ENCODE measurements at places on chromosomes 7 and 10.

DNA sequence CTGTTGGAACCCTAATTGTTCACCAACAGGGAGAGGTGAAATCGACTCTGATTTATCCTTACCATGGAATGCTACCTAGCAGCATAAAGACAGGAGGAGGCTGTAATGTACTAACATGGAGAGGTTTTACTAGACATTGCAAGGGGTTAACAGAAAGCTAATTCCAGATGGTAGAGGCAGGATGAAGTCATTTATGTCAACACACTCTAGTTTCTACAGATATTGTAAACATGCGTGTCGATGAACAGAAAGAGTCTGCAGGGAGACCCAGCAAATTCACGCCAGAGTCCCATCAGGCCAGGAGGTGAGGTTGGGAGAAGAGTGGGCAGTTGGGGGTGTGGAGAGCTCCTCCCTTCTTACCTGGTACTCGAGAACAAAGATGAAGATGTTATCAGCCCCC is 7.0 kb downstream of the NPC1L1 start:
- no peak for DNase-seq

- no peak for DNase-seq
These were observed 265.6 kb upstream of the FOXK1 start for GRCh38 chr7:4416396-4417056.

DNA sequence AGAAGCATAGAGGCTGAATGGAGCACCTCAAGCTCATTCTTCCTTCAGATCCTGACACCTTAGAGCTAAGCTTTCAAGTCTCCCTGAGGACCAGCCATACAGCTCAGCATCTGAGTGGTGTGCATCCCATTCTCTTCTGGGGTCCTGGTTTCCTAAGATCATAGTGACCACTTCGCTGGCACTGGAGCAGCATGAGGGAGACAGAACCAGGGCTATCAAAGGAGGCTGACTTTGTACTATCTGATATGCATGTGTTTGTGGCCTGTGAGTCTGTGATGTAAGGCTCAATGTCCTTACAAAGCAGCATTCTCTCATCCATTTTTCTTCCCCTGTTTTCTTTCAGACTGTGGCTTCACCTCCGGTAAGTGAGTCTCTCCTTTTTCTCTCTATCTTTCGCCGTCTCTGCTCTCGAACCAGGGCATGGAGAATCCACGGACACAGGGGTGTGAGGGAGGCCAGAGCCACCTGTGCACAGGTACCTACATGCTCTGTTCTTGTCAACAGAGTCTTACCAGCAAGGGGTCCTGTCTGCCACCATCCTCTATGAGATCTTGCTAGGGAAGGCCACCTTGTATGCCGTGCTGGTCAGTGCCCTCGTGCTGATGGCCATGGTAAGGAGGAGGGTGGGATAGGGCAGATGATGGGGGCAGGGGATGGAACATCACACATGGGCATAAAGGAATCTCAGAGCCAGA is 31.0 kb downstream of the PRSS2 start:
- no peak for DNase-seq

DNA sequence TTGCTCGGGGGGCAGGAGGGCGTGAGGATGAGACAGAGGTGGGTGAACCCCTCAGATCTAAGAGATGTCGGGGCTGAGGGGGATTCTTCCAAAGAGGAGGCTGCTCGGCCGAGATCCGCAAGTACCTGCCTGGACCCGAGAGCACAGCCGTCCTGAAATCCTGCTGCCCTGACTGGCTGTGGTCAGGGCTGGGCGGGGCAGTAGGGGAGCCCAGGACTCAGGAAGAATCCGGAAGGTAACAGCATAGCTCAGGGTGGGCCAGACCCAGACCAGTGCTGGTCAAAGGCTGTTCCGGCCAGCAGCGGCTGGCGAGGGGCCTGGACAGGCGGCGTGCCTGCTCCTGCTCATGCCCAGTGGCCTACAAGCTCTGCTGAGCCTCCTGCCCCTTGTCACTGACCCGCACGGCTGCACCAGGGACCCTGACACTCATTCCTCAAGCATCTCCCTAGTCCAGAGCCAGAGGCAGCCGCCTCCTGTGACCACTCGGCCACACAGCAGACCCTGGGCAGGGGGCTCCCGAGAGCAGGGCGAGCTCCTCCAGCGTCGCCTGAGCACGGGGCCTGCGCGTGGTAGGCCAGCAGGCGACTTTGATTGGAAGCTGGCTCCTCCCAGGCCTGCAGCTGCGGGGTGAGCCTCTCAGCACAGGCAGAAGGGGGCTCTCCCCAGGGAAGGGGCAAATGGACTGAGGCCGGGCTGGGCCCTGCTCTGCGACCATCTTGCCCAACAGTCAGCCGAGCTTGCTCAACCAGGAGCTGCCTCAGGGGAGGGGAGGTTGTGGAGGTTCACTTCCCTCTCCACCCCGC is 3.1 kb upstream of the ADAP1 start:
- no peak for DNase-seq

GRCh38 chr10:77898323-77899079 is 28.1 kb downstream of the DLG5 start:
- DNase-seq = no peak

DNA sequence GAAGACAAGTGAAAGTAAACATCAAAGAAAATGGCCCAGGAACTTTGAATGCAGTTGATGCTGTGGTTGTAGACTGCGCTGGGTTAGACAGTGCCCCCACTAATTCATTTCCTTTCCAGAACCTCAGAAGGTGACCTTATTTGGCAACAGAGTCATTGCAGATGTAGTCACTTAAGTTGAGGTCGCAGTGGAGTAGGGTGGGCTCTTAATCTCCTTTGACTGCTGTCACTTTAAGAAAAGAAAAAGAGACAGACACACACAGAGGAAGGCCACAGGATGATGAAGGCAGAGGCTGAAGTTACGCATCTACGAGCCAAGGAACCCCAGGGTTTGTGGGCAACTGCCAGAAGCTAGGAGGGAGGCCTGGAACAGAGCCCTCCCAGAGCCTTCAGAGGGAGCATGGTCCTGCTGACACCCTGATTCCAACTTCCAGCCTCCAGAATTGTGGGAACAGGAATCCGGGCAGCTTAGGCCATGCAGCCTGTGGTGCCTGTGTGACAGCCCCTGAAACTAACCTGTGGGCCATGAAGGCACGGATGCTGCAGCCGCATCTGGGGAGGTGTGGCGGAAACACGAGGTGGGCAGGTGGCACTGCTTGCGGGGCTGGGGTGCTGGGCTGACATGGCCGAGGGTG is 107.6 kb downstream of the PRKAG2 start:
- DNase-seq = no peak

- no peak for DNase-seq
These were observed 27.0 kb upstream of the PPIF start for GRCh38 chr10:79320316-79320715.

DNA sequence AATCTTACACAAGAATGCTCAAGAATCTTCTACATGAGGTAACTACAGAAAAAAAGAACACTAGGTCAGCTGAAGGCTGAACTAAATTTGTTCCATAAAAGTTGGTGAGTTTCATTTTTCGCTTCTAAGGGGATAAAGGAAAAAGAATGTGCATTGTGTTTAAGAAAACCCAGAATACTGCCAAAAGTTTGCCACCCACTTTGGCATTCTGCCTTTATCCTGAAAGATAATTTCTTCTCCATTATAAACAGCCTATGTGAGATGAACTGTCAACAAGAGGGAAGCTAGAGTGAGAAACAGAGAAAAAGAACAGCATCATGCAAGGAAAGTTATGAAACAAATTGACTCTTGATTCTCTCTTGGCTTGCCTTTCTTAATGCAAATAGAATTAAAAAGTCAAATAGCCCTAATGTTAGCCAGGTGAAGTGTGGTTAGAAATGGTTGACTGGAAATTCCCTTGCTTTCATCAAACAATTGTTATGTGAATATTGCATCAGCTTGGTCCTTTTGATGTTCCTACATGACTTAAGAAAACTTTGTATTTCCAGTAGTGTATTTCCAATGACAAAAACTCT is 25.8 kb downstream of the STEAP1 start:
- DNase-seq = no peak

DNA sequence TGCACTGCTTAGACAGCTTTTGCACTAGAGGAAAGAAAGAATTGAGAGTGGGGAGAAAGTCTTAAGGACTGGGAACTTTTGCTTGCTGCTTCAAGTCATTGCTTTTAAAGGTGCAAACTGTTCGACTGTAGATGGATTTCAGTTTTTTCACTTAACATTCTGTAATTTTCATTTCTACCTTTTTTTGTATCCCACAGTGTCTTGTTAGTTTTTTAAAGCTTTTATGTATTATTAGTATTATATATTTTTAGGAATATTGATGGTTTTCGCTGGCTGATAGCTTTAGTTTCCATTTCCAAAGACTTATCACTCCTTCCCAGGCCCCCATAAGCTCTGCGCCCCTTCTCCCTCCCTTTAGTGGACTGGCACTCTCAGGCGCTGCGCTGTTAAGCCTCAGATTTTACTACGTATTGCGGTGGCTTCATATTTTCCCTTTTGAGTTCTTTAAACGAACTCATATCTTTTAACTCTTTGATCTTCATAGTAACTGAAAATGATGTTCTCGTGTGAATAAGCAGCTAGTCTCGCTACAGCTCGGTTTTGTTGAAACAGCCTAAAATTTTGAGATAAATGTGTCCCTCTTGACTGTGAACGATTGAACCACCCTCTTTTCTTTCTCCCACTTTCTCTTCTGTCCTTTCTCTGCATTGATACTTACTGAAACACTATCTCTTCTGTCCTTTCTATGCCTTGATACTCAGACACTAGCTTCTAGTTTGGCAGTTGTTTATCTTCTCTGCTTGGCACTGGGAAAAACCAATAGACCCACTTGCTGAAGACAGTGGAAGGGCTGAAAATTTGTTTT is 2.5 kb upstream of the ETV1 start:
- no peak for DNase-seq

DNA sequence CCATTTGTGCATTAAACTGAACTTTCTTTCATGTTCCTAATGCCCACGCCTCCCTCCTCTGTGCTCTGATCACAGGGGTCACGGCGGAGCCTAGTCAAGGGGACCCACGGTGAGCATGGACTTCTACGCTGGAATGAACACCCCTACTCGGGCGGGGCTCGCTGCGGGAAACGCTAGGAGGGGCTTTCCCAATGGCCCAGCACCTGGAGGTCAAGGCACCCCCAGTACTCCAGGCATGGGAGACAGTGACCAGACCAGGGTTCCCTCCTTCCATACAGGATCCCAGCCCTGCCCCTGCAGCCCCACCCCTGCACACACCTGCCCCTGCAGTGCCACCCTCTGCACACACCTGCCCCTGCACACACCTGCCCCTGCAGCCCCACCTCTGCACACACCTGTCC is 27.1 kb upstream of the NKX6-2 start:
- no peak for DNase-seq

Measured in stimulated activated CD8-positive, alpha-beta memory T cell treated with anti-CD3 and anti-CD28 coated beads, Interleukin-12 subunit alpha, Interleukin-12 subunit beta, amount 100 ng/mL, for 1 hour (primary cell).